ENCODE measurements at places on chromosomes 1 and 21. TPM values are rescaled to one million over a fixed set of nuclear protein-coding genes. Genes with fewer than 3 reads are reported as not detected.

ZNF593OS gene
- not detected for total RNA-seq

GRCh38 chr1:201414051-201414738 is 7.3 kb downstream of the TNNI1 start:
- no peak overlapping the region for H3K4me3 ChIP-seq
- H3K4me1 ChIP-seq, result no peaks in the 10 kb centered on the region
- H3K27ac ChIP-seq, result no peak overlapping the region
- H3K27me3 ChIP-seq, result peaks cover 9% of the 10 kb centered on the region
- DNase-seq, result no peak

TNFRSF9 gene
- total RNA-seq, result 30.5 TPM

DNA sequence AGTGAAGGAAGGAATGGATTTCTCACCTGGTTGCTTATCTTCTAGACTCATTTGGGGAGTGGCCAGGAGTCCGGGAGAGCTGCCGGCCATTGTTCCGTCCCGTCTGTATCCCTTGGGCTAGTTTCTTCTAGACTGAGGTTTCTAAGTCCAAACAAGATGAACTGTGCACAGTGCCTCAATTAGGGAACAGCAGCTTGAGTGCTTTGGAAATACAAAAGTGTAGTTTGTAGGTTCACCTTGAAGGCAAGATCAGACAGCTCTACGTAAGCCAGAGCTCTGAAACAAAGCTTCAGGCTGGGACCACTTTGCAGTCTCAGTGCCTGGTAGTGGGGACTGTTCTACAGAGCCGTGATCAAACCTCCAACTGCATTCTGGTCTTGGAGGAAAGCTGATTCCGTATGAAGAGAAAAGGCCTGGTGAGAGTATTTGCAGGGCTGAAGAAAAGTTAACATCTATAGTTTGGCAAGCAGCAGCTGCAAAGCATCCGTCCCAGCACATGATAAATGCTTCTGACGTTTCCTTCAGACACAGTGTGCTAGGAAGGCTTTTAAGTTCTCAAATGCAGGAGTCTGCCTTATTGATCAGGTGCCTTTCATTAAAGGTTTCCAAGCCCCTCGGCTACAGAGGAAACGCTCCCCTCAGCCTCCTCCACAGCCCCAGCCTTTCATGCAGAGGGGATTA is 432.8 kb downstream of the KIF26B start:
- DNase-seq, result no peak
- H3K27ac ChIP-seq, result no peak overlapping the region
- no peaks in the 10 kb centered on the region for H3K36me3 ChIP-seq
- no peaks in the 10 kb centered on the region for H3K27me3 ChIP-seq
- H3K4me3 ChIP-seq, result no peak overlapping the region
- no peaks in the 10 kb centered on the region for H3K4me1 ChIP-seq

- DNase-seq, result no peak
- H3K4me3 ChIP-seq, result no peak overlapping the region
- no peak overlapping the region for H3K27ac ChIP-seq
- H3K4me1 ChIP-seq, result no peaks in the 10 kb centered on the region
Observed at GRCh38 chr1:238171985-238172384, 281.3 kb upstream of the ZP4 start.

GRCh38 chr1:75725266-75725665 is 757 bp downstream of the ACADM start:
- H3K36me3 ChIP-seq, result peaks cover 8% of the 10 kb centered on the region
- H3K27ac ChIP-seq, result peak overlapping the region; percentile 99
- peak overlapping the region; percentile 100 for H3K4me3 ChIP-seq
- no peak for DNase-seq
- peaks cover 34% of the 10 kb centered on the region for H3K4me1 ChIP-seq

GRCh38 chr1:145758116-145758515 is 38.8 kb downstream of the CD160 start:
- H3K27ac ChIP-seq, result no peak overlapping the region
- no peaks in the 10 kb centered on the region for H3K27me3 ChIP-seq
- DNase-seq, result no peak

DNA sequence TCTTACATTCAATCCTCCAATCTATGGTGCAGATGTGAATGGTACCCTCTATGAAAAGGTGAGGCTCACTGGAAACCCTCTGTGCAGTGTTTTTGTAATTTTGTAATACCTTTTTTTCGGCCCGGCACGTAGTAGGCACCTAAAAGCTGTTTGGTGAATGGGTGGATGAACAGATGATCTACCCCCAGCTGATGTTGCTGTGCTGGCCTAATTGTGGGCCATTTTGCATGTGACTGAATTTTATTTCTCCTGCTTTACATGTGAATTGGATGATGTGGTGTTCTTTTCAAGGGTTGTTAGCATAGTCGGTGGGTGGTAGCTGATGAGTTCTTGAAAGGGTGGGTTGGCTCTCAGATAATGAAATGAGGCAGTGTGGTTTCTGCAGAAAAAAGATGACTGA is 10.4 kb downstream of the KDM4A start:
- peaks cover 12% of the 10 kb centered on the region for H3K4me1 ChIP-seq
- DNase-seq, result no peak
- peaks cover 62% of the 10 kb centered on the region for H3K36me3 ChIP-seq
- no peak overlapping the region for H3K27ac ChIP-seq
- no peak overlapping the region for H3K4me3 ChIP-seq
- H3K27me3 ChIP-seq, result no peaks in the 10 kb centered on the region

GRCh38 chr1:94004924-94005323 is 95.7 kb upstream of the GCLM start:
- peaks cover 17% of the 10 kb centered on the region for H3K27me3 ChIP-seq
- no peak overlapping the region for H3K4me3 ChIP-seq
- H3K36me3 ChIP-seq, result no peaks in the 10 kb centered on the region
- H3K27ac ChIP-seq, result no peak overlapping the region
- H3K4me1 ChIP-seq, result no peaks in the 10 kb centered on the region

- H3K4me3 ChIP-seq, result no peak overlapping the region
- no peak overlapping the region for H3K27ac ChIP-seq
- H3K27me3 ChIP-seq, result no peaks in the 10 kb centered on the region
- no peaks in the 10 kb centered on the region for H3K36me3 ChIP-seq
- no peak for DNase-seq
- no peaks in the 10 kb centered on the region for H3K4me1 ChIP-seq
Observed at GRCh38 chr1:17852383-17852782, 97.2 kb downstream of the ACTL8 start.

GRCh38 chr1:116855773-116856201 is 53.9 kb upstream of the PTGFRN start:
- no peak overlapping the region for H3K4me3 ChIP-seq
- H3K27me3 ChIP-seq, result no peaks in the 10 kb centered on the region
- no peak for DNase-seq
- no peak overlapping the region for H3K27ac ChIP-seq
- peaks cover 17% of the 10 kb centered on the region for H3K4me1 ChIP-seq

DNA sequence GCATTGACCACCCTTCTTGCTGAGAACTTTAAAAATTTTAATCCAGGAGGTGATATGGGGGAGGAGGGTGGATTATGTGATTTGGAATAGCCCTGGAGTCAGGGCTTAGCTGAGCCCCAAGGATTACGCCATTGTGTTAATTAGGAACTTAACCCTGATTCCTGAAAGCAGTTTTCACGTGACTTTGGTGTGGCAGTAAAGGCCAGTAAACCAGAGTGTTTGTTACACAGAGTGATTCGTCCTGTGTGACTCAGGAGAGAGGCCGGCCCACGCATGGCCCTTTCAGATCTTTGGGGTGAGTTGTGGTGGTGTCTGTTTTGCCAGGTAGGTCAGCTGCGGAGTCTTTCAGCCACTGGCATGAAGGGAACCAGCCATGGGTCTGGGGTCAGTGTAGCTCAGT is 107.6 kb downstream of the NOS1AP start:
- no peak overlapping the region for H3K27ac ChIP-seq
- no peak for DNase-seq
- H3K36me3 ChIP-seq, result no peaks in the 10 kb centered on the region
- H3K4me3 ChIP-seq, result no peak overlapping the region
- H3K27me3 ChIP-seq, result peaks cover 4% of the 10 kb centered on the region
- no peaks in the 10 kb centered on the region for H3K4me1 ChIP-seq

- no peak overlapping the region for H3K4me3 ChIP-seq
- no peak for DNase-seq
- H3K27me3 ChIP-seq, result peaks cover 22% of the 10 kb centered on the region
- no peaks in the 10 kb centered on the region for H3K36me3 ChIP-seq
- no peak overlapping the region for H3K27ac ChIP-seq
Observed at GRCh38 chr1:112807999-112808398, 92.9 kb upstream of the PPM1J start.

DNA sequence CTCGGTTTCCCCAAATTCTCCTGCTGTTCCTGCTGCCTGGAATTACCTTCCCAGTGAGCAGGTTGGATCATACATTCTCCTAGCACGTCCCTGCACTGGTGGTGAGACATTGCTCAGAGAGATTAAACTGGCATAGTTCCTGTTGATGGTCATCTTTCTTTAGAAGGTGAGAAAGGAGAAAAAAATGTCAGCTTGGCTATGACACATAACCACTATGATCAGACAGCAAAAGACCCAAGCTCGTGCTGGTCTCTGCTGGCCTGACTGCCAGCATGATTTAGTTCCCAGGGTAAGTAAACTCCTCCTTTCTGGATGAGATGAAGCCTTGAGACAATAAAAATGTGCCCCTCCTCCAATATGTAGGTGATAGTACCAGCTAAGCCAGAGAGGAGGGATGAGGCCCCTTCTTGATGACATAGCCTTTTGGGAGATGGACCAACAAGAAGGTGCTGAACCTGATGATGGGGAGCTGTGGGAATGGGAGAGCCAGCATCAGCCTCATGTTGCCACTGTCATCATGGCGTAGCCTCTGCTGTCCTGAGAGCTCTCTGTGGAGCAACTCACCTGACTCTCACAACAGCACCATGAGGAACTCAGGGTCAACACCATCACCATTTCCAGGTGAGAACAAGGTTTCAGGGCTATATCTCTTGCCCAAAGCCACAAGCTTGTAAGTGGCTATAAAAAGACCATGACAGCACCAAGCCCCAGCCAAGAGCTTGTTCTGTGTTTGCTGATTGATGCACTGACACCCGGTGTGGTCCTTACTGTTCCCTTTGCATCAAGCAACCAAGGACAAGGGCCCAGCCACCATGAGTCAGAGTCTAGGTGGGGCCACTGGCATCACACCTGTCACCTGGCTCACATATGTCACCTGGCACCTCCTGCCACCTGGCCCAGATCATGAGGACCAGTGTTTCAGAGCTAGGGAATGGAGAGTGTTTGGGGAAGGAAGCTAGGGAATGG is 200.0 kb downstream of the MATN1 start:
- peaks cover 4% of the 10 kb centered on the region for H3K27me3 ChIP-seq
- no peak overlapping the region for H3K27ac ChIP-seq
- H3K4me3 ChIP-seq, result no peak overlapping the region
- no peaks in the 10 kb centered on the region for H3K4me1 ChIP-seq

- DNase-seq, result peak; percentile 85
- peak overlapping the region; percentile 92 for H3K4me3 ChIP-seq
- peaks cover 6% of the 10 kb centered on the region for H3K36me3 ChIP-seq
- H3K4me1 ChIP-seq, result peaks cover 20% of the 10 kb centered on the region
- no peaks in the 10 kb centered on the region for H3K27me3 ChIP-seq
Observed at GRCh38 chr21:26169061-26169610, 1.4 kb downstream of the APP start.

DNA sequence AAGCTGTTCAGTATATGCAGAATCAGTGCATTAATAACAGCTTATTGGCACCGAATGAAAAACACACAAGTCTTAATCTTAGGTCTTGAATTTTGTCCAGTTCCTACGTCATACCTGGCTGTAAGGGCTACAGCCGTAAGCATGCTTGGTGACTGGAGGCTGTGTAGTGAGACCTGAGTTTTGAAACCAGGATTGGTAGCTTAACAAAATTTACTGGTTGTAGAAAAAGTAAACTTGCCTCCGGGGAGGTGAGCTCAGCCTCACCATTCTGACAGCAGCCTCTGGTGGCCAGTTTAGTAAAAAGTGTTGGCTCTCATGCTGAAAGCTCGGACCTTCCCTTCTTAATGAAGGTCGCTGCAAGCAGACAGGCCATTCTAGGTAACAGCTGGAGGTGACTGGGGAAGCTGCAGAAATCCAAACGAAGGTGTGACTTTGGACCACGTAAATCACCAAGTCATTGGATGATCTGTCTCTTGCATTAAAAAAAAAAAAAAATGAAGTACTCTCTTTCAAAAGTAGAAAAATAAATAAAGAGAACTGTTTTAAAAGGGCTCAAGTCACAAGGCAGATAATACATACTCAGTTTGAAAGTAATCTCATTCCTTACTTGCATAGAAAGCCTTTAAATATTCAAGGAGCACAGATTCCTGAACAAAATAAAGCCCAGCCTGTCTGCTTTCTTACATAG is 48.9 kb downstream of the HLCS start:
- no peaks in the 10 kb centered on the region for H3K36me3 ChIP-seq
- H3K4me1 ChIP-seq, result peaks cover 6% of the 10 kb centered on the region
- H3K4me3 ChIP-seq, result no peak overlapping the region

PRRX1 gene
- total RNA-seq, result not detected

- no peak overlapping the region for H3K27ac ChIP-seq
- no peaks in the 10 kb centered on the region for H3K27me3 ChIP-seq
- no peak for DNase-seq
- H3K4me3 ChIP-seq, result no peak overlapping the region
- H3K36me3 ChIP-seq, result peaks cover 38% of the 10 kb centered on the region
Observed at GRCh38 chr1:160346958-160347357, 3.8 kb downstream of the NCSTN start.

DNA sequence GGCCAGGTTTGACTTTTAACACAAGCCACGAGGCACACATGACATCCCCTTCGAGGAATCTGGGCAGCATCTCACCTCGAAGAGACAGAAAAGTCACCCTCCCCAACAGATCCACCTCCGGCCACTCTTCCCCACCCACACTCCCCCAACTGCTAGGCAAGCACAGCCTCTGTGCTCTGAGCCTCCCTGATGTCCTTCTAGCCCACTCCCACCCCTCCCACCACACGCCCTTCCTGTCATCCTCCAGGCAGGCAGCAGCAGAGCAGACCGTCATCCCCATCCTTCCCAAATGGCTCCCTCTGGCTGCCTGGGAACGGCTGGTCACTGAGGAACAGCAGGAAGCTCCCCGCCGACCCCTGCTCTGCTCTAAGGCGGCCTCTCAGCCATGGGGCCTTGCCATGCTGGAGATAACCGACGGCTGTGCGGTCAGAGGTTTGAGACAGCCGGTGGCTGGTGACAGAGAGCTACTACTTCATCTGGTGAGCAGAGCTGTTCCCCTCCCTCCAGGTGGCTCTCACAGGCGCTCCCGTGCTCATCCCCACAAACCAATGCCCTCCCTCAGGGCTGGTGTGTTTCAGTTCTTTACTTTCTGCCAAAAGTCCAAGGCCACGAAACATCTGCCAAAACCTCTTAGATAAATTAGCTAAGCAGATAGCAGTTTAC is 25.6 kb downstream of the NPHP4 start:
- DNase-seq, result no peak
- no peaks in the 10 kb centered on the region for H3K4me1 ChIP-seq
- H3K36me3 ChIP-seq, result peaks cover 6% of the 10 kb centered on the region
- H3K27me3 ChIP-seq, result no peaks in the 10 kb centered on the region
- no peak overlapping the region for H3K27ac ChIP-seq

- H3K27ac ChIP-seq, result no peak overlapping the region
- no peaks in the 10 kb centered on the region for H3K36me3 ChIP-seq
- no peak overlapping the region for H3K4me3 ChIP-seq
- H3K4me1 ChIP-seq, result no peaks in the 10 kb centered on the region
Observed at GRCh38 chr1:228037401-228038386, 30.9 kb downstream of the WNT3A start.

SEC16B gene
- not detected for total RNA-seq

RAP1GAP gene
- total RNA-seq, result 0.42 TPM

- no peak overlapping the region for H3K4me3 ChIP-seq
- no peak for DNase-seq
- peaks cover 12% of the 10 kb centered on the region for H3K36me3 ChIP-seq
- H3K27me3 ChIP-seq, result no peaks in the 10 kb centered on the region
- H3K27ac ChIP-seq, result no peak overlapping the region
Observed at GRCh38 chr1:174815474-174815908, 184.3 kb upstream of the CACYBP start.

- peaks cover 43% of the 10 kb centered on the region for H3K27me3 ChIP-seq
- H3K36me3 ChIP-seq, result no peaks in the 10 kb centered on the region
- H3K4me1 ChIP-seq, result peaks cover 4% of the 10 kb centered on the region
- H3K4me3 ChIP-seq, result no peak within 1 kb of the TSS
- no peak for DNase-seq
- H3K27ac ChIP-seq, result no peak within 1 kb of the TSS
Observed at GRCh38 chr1:22972760-22973159, at the start of gene LACTBL1. LACTBL1 (minus strand) TSS chr1:22972866; CDS start chr1:22972316, 550 bp downstream.
